Tibial nerve (tissue), 4 donors: ENCODE measurements at places on chromosomes 16 and 17.

GRCh38 chr16:68492543-68493411 lies 44.5 kb upstream of the SMPD3 start:
- no peak for DNase-seq

- no peak for DNase-seq
Observed at GRCh38 chr17:36602030-36602748, 806 bp downstream of the MRM1 start.

DNA sequence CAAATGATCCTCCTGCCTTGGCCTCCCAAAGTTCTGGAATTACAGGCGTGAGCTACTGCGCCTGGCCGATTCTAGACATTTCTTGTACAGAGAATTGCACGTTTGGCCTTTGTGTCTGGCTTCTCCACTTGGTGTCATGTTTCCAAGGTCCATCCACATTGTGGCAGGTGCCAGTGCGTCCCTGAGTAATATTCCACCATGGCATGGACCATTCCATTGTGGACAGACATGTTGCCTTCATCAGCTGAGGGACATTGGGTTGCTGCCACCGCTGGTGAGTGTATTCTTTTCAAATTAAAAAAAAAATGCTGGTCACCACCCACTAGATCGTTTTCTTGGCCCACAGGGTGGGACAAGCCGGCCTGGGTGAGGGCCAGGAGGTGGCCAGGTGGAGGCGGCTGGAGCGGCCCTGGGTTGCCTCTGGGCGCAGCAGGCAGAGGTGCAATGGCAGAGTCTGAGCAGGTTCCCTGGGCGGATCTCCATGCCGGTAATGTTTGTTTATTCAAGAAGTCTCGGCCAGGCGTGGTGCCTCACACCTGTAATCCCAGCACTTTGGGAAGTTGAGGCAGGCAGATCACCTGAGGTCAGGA lies 274.1 kb downstream of the SEC14L1 start:
- no peak for DNase-seq

- no peak for DNase-seq
Observed at GRCh38 chr16:64225696-64226095, 896.2 kb downstream of the CDH11 start.

DNA sequence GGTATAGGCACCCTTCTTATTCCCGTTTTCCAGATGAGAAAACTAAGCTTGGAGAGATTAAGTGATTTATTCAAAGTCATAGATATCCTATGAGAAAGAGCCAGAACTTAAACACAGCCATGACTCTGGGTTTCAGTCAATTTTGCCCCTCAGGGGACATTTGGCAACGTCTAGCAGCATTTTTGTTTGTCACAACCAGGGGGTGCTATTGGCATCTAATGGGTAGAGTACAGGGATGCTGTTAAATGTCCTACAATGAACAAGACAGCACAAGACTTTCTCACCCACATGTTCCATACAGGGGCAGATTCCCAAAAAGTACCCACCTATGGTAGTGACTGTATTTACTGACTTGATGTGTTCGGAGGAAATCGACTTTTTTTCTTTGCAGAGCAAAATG lies 4.8 kb upstream of the SHISA9 start:
- no peak for DNase-seq

- no peak for DNase-seq
Observed at GRCh38 chr17:2433696-2434095, 32.8 kb upstream of the MNT start.

GRCh38 chr17:2700030-2700490 lies 11.5 kb downstream of the CLUH start:
- no peak for DNase-seq

DNA sequence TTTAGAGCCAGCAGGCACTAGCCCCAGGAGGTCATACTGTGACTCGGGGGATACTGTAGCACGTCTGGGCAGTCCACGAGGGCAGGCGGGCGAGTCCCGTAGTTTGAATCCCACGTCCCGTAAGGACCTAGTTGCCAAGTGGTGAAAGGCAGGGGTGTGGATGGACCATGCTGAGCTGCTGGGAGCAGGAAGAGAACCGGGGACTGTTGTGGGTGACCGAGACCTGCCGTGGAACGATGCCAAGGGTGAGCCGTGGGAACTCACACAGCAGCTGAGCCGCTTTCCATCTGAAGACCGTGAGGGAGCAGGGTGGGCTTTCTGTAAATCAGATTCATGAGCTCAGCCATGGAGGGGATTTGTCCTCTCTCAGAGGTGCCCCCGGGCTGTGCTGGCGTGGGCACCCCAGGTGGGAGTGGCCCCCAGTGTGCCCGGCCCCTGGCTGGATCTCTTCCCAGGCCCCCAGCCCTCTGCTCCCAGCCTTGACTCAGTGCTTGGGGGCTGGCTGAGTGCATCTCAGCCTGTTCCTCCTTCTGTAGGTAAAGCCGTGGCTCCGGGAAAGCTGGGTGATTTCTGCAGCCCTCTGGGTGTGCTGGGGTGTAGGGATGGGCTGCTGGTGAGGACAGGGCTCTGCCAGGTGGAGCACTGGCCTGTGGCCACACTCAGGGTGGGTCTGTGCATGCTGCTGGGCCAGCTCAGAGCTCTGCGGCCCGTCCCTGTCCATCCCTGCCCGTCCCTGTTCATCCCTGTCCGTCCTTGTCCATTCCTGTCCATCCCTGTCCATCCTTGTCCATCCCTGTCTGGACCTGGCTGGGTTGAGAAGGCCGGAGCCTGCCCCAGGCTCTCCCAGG lies 13.6 kb downstream of the ASPSCR1 start:
- no peak for DNase-seq

DNA sequence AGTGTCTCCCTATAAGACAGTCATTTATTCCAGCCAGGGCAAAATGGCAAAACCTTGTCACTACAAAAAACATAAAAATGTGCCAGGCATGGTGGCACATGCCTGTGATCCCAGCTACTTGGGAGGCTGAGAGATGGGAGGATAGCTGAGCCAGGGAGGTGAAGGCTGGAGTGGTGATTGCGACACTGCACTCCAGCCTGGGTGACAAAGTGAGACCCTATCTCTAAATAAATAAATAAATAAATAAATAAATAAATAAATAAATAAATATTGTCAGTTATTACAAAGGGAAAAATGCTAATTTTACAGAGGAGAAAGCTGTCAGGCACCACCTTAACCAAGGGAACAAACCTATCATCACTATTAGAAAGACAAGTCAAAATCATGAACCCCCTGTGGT lies 75.5 kb downstream of the STH start:
- DNase-seq: no peak

DNA sequence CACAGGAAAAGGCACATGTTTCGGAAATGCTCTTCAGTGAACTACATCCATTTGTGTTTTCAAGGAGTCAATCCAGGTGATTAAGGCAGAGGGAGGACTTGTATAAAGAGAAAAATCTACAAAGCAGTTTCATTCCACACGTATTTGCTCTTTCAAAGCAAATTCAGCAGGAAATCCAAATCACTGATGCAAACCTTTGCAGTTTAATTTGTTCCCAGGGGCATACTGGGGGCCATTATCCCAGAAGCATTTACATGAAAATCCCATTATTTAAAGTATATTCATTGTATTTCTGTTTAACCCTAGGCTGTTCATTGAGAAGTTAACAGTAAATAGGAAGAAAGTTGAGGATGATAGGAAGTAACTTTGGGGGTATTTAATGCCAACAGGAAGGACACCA lies 147.9 kb downstream of the PMP22 start:
- DNase-seq: no peak

DNA sequence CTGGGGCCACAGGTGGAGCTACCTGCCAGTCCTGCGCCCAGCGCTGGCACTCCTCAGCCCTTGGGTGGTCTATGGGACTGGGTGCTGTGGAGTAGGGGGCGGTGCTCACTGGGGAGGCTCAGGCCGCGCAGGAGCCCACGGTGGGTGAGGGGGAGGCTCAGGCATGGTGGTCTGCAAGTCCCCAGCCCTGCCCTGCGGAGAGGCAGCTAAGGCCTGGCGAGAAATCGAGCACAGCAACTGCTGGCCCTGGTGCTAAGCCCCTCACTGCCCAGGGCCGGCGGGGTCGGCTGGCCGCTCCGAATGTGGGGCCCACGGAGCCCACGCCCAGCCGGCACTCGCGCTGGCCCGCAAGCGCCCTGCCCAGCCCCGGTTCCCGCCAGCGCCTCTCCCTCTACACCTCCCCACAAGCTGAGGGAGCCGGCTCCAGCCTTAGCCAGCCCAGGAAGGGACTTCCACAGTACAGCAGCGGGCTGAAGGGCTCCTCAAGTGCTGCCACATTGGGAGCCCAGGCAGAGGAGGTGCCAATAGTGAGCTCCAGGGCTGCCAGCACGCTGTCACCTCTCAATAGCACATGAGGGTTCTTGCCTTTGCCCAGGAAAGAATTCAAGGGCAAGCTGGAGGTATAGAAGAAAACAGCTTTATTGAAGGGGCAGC lies 11.0 kb upstream of the EEF2KMT start:
- DNase-seq: no peak

GRCh38 chr17:29136998-29137730 lies 43.0 kb downstream of the MYO18A start:
- DNase-seq: no peak

DNA sequence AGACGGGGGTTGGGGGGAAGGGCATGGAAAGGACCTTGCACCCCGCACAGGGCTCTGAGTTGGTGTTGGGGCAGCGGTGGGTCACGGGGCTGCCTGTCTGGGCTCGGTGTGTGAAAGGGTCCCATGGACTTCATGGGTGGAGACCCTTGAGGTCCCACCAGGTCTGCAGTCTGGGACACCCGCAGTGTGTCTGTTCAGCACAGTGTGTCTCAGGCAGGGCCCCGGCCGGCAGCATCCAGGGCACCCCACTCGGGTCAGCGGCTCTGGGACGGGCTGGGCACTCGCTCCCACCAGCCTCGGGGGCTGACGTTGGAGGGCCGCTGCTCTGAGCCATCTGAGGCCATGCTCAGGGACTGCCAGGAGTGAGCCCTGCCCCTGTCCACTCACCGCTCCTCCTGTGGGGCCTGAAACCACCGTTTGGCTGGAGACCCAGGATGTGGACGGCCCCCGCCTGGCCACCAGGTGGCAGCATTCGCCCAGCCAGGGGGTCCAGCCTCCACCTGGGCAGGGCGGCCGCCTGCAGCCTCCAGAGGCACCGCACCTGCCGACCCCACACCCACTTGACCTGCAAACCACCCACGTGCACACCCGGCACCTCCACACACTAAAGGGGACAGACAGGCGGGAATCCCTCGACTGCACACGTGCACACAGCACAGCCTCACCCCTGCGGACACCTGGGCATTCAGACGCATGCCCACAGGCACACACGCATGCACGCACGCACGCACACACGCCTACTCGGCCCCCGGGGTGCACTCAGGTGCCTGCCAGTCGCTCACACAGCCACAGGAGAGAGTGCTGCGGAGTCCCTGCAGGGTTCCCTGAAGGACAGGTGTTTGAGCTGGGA lies 10.1 kb upstream of the ZFPM1 start:
- DNase-seq: peak; percentile 49

DNA sequence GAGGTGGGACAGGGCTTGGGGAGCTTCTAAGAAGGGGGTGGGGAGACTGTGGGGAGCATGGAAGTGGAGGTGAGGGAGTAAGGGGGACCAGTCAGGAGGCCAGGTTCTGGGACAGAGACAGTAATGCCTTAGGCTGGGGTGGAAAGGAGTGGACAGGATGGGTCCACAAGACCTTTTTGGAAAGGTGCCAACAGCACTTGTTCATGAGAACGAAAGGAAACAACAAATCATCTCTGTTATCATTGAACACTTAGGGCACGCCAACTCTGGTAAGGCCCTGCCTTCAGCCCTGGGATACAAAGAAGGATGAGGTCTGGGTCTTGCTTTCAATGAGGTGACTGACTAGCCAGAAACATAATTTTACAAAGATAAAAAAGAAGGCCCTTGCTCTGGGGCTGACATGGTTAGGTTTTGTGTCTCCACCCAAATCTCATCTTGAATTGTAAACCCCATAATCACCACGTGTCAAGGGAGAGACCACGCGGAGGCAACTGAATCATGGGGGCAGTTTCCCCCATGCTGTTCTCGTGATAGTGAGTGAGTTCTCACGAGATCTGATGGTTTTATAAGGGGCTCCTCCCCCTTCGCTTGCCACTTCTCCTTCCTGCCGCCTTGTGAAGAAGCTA lies 113.8 kb downstream of the SLC39A11 start:
- no peak for DNase-seq

- DNase-seq: no peak
Observed at GRCh38 chr16:23420011-23420410, 33.0 kb downstream of the COG7 start.

- no peak for DNase-seq
Observed at GRCh38 chr17:50359998-50360461, 13.0 kb downstream of the MRPL27 start.

DNA sequence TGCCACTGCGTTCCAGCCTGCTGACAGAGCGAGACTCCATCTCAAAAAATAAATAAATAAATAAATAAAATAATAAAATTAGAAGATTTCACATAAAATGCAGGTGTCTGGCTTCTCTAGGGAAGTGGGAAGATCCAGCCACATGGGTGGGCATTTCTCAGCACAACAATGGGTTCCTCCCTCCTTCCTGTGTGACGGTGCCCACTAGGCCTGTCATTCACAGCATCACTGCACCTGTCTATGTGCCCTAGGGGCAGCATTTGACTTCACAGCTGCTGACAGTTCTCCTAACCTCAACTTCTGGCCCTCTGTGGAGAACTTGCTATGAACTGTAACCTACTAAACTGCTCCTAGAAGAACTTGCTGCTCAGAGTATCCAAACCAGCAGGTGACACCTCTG lies 3.0 kb downstream of the ABHD15 start:
- DNase-seq: no peak

DNA sequence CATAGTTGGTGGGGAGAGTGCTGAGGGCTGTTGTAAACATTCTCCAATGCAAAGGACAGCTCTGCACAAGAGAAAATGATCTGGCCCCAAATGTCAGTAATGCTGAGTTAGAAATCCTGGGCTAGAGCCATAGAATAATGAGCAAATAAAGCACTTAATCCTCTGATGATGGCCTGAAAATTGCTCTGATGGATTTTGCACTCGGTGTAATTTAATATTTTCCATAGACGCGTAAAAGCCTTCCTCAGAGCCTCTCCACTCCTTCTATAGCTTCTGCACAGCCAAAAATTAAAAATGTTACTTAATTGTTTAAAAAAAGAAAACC lies 23.7 kb downstream of the FAM20A start:
- DNase-seq: no peak

- DNase-seq: no peak
Observed at GRCh38 chr16:78791011-78791410, 691.6 kb downstream of the WWOX start.

- DNase-seq: peak; percentile 60
Observed at GRCh38 chr17:48054238-48055185, 6.4 kb downstream of the NFE2L1 start.
